SK-N-SH (cell line): ENCODE measurements at places on chromosomes 16 and 17. TPM values are rescaled to one million over a fixed set of nuclear protein-coding genes. Genes with fewer than 3 reads are reported as not detected.

Gene KRTAP3-1
- not detected in 2 replicates for polyA plus RNA-seq

- DNase-seq, result peak; percentile 83
These were observed 14.4 kb downstream of the CDIPT start for GRCh38 chr16:29848420-29849297.

DNA sequence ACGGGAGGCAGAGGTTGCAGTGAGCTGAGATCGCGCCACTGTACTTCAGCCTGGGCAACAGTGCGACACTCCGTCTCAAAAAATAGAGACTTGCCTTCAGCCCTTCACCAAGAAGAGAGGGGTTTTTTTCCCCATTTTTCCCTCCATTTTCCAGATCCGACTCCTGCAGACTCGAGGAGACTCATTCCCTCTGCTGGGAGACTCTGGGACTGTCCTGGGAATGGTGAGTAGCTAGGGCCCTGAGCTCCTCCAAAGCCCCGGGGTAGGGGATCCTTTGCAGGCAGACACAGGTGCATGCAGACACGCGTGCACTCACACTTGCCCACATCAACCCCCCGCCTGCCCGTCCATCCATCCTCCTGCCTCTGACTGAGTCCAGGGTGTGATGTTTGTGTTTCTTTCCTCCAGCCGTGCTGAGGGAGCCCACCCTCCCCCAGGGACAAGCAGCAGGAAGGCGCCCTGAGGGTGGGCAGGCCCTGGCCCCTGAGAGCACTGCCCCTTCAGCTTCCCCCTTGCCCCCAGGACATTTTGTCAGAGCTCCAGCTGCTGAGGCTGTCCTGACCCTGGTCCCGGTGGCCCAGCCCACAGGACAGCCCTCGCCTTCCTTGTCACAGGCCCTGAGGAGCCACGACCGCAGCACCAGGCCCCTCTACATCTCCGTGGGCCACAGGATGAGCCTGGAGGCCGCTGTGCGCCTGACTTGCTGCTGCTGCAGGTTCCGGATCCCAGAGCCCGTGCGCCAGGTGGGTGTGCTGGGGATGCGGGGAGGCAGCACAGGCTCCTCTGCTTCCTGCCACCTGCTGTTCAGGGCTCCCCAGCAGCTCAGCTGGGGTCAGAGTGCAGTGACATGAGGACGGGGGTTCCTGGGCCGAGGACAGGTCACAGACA is 10.2 kb downstream of the ENDOV start:
- peak; percentile 54 for DNase-seq

DNA sequence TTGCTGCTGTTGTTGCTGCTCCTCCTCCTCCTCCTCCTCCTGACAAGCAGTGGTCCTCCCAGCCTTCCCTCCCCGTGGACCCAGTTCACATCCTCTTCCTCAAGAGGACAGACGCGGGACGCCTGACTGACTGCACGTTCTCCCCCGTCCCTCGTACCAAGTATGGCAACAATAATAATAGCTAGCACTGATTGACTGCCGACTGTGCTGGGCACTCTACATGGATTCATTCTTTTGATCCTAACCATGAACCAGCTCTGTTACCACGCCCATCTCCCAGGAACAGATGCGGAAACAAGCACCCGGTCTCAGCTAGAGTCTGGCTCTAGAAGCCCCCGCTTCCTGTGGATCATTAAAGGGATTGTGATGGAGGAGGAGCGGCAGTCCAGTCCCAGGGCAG is 78.0 kb downstream of the GNAO1 start:
- no peak for DNase-seq

DNA sequence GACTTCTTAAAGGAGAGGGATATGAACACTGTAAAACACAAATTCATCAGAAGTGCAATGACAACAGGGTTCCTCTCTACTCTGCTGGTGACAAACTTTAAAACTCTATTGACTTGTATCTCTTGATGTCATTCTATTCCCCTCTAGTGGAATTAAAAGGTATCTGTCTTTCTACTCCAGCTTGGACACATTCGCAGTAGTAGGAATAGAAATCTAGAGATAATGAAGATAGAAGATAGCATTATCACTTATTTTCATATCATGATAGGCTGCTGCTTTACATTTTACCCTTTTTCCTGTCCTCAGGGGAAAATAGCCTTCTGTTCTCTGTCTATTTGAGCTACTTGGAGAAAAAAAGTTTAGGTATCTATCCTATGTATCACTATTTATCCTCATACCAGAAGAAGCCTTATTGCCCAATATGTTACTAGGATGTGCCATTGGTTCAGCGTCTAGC is 209.6 kb upstream of the CACNG5 start:
- peak; percentile 63 for DNase-seq

DNA sequence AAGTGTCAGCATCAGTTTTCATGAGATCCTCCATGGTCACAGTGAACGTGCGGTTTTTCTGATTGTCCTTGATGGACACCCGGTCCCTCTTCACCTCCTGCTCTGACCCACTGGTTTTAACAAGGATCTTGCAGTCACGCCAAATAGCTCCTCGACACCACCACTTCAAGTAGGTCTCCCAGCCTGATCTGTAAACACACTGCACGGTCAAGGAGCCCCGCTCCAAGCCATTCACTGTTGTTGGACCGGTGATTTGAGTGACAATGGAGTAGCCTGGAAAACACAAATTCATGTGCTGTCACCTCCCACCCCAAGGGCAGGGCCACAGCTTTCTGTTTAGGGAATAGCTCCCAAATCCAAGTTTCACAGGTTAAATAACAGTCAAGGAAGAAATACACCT is 8.2 kb downstream of the CD300LF start:
- DNase-seq, result no peak

DNA sequence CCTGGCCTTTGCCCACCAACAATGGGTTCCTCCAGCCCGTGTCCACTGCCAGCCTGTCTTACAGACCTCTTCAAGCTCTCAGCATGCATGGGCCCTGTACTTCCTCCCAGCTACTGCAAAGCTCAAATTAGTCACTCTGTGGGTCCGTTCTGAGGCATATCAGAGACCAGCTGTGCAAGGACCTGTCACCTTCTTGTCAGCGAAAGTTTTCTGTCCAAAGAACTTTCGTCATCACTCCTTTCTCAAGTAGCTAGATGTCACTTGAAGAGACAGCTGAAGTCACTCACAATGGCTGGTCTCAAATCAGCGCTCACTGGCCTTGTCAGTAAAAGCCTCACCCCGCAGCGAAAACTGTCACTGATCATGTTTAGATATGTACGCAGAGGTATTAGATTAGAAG is 91.4 kb upstream of the DYNLRB2 start:
- DNase-seq, result no peak

Gene KRT16
- polyA plus RNA-seq, result not detected in 2 replicates
